GM12878 (cell line): ENCODE measurements at places on chromosomes 6 and 20. TPM values are rescaled to one million over a fixed set of nuclear protein-coding genes. Genes with fewer than 3 reads are reported as not detected.

DNA sequence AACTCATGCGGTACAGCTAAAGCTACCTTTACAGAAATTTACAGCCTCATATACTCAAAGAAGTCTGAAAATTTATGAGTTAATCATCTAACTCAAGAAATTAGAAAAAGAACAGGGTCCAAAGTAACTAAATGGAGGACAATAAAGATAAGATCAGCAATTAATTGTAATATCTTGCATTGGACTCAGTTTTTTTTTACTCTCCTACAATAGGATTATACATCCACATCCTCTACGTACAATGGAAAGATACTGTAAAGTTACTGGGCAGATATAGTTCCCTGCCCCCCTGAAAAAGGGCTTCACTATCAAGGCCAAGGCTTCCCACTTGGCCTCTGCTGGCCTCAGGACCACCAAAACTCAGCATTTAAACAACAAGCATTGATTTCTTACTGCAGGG is 31.5 kb upstream of the MOCS1 start:
- no peak for DNase-seq

- no peak for DNase-seq
These were observed 115.9 kb upstream of the NAA20 start for GRCh38 chr20:19901226-19901625.

DNA sequence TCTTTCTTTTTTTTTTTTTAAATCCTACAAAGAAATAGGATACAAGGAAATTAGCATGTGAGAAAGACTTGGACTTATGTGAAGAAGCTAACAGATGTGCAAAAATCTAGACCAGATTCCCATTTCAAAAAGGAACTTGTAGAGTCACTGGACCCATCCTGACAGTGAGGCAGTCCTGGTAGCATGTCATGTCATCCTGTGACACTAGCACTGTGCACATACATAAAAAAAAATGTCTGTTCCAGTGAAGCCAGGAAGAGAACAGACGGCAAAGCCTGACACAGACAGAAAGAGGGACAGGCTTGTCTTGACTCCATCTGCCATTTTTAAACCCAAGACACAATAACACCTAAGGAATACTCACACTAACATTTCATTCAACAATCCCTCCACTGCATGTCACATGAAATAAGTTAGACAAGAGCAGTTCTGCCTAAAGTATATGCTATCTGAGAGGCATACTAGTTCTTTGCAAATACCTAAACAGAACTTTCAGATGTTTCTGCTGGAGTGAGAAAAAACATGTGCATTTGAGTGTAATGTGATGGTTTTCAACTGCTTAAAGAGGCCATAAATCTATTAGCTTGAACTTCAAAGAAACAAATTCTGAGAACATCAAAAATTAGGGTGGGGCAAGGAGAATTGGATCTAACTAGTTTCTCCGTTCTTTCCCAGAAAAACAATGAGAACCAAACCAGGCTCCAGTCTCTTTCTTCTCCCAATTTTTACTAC is 159.6 kb downstream of the BACH2 start:
- DNase-seq, result no peak

- DNase-seq, result no peak
These were observed 259.9 kb downstream of the PRKN start for GRCh38 chr6:162467679-162468078.

RAET1G gene
- not detected in 2 replicates for polyA plus RNA-seq

- no peak for DNase-seq
These were observed 17.9 kb downstream of the RRBP1 start for GRCh38 chr20:17664025-17664633.

DNA sequence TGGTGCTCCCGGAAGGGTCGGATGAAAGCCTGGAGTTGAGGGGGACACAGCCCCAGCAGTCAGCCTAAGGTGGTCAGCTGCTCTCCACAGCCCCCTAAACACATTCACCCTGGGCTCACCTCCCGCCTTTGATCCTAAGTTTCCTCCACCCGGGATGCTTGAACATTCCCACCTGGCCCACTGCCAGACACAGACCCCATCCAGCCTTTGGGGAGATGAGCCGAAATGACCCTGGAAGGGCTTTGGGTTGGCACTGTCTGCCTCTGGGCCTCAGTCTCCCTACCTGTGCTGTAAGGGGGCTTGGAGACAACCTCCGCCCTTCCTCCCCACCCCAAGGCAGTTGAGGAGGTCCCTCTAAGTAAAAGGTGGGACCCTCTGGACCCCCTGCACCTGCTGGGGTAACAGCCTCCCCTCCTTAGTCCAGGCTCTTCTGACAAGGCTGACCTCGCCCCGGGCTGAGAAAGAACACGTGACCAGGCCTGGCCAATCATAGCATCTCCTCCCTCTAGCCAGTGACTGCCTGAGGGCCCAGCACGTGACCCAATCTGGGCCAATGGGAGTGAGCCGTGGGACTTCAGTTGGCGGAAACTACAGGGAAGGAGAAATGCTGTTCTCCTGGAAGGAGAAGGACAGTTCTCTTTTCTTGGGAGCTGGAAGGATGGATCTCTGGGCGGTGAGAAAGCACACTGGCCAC is 16.9 kb upstream of the UBE2V1 start:
- DNase-seq, result no peak

DNA sequence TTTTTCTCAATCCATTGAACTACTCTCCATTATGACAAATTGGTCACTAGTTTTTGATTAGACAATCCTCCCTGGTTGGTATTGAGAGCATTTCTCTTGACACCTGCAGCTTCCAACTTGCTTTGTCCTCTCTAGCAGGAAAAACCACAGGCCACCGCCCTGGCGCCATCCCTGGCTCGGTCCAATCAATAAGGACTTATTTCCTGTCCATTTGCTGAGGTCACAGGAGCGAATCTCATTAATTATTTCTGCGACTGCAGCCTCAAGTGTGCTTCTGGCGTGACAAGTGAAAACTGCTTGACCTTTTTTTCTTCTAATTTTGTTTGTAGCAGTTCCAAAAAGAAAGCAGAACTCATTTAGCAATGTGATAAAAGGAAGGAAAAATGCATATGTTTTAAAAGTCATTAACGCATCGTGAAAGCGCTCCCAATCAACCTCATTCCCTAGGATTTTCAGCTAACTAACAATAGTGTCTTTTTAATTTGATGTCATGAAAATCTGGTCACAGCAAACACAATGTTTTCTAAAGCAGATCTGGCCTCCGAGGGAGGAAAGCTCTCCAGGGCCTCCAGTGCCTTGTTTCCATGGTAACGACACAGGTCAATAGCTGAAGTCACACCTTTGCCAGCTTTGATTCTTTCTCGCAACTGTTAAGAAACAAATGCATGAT is 39.0 kb upstream of the BEND3 start:
- no peak for DNase-seq

DNA sequence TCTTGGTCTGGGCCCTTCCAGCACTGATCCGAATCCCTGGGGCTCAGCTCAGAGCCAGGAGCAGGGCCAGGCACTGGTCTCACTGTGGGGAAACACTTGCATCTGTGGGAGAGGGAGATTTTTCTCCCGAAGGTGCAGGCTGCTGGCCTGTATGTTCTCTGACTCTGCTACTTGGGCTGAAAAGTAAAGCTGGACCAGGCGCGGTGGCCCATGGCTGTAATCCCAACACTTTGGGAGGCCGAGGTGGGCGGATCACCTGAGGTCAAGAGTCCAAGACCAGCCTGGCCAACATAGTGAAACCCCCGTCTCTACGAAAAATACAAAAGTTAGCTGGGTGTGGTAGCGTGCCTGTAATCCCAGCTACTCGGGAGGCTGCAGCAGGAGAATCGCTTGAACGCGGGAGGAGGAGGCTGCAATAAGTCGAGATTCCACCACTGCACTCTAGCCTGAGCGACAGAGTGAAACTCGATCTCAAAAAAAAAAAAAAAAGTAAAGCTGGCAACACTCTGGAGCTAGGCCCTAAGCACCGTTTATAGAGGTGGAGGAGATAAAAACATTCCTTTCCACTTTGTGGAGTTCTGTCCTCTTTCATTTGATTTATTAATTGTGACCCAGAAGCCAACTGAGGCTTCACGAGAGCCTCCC is 41.7 kb downstream of the JPH2 start:
- DNase-seq, result no peak

- no peak for DNase-seq
These were observed 334.1 kb upstream of the CITED2 start for GRCh38 chr6:139708337-139709199.

NOTCH4 gene
- polyA plus RNA-seq, result 1.6 and 1.8 TPM in 2 replicates

HLA-DQA2 gene
- 10.8 and 12.5 TPM in 2 replicates for polyA plus RNA-seq

DNA sequence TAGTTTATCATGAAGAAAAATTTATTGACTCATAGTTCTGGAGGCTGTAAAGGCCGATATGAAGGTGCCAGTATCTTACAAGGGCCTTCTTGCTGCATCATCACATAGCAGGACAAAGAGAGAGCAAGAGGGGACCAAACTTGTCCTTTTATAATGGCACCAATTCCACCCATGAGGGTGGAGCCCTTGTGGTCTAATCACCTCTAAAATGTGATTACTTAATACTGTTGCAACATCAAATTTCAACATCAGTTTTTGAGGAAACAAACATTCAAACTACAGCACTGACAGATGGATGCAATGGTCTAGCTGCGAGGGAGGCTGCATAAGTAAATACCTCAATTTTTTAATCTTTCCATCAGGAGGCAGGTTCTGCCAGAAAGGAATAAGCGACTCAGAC is 76.7 kb upstream of the LAMA2 start:
- no peak for DNase-seq

TRIM10 gene
- polyA plus RNA-seq, result not detected in 2 replicates

VTA1 gene
- polyA plus RNA-seq, result 120 TPM in 2 replicates

GRCh38 chr6:130010387-130010786 is 8.0 kb upstream of the L3MBTL3 start:
- no peak for DNase-seq

- no peak for DNase-seq
These were observed 442.4 kb downstream of the FRK start for GRCh38 chr6:115618256-115618655.

DNA sequence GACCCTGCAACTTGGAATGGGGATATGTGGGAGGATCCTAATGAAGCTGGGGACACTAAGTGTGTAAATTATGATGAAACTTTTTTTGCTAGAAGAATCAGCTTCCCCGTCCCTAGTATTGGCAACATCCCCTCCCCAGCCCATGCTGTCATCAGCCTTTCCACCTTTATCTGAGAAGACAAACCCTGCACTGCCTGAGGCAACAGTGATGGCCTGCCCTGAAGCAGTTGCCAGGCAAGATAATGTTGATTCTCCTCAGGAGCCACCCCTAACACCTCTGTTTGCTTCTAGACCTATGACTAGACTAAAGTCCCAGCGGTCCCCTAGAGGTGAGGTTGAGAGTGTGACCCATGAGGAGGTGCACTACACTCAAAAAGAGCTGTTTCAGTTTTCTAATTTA is 27.1 kb downstream of the MICA start:
- DNase-seq, result no peak

PPP1R3G gene
- 0.05 TPM in 2 replicates for polyA plus RNA-seq

GRCh38 chr6:126267626-126268025 is 72.3 kb upstream of the CENPW start:
- DNase-seq, result no peak

DNA sequence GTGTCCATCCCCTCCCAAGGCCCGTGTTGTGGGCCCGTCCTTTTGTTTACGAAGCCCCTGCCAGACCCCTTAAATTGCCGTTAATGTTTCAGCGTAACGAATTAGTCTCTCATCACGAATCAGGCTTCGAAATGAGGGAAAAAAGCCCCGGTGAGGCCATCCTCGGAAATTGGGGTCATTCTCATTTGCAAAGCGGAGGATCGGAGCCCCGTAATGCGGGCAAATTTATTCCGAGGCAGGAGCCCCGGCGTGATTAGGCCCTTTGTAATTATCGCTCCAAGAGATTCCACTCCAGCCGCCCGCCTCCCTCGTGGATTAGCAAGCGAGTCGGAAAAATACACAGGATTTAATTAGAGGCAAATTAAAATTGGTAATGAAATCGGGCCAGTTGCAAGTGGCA is 44.9 kb upstream of the MDFI start:
- no peak for DNase-seq

- DNase-seq, result no peak
These were observed at the start of gene LAMA2 for GRCh38 chr6:128882991-128883611. Gene LAMA2 (plus strand): TSS chr6:128883138. CDS start chr6:128883246, 108 bp downstream.

- no peak for DNase-seq
These were observed 33.8 kb downstream of the KCNS1 start for GRCh38 chr20:45067087-45067486.

DNA sequence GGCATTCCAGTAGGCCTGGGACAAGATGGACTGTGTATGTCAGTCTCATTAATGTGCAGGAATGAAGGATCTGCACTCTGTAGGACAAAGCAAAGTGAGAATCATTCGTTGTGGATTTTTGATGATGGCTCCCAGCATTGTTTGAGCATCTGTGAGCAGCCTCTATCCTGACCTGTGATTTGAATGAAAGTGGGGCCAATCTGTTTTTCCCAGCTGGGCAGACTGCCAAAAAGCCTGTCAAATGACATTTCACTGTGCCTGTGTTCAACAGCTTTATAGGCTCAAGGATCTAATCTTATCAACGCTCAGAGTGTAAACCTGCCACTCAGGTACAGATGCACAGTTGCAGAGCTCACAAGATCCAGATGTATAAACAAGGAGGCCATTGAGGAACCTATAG is 86.7 kb upstream of the SYNDIG1 start:
- DNase-seq, result no peak

SAMD3 gene
- 0.14 TPM in 1 of 2 replicates, not detected in the other for polyA plus RNA-seq

- no peak for DNase-seq
These were observed 112.6 kb downstream of the PLCB1 start for GRCh38 chr20:8244637-8245036.

DNA sequence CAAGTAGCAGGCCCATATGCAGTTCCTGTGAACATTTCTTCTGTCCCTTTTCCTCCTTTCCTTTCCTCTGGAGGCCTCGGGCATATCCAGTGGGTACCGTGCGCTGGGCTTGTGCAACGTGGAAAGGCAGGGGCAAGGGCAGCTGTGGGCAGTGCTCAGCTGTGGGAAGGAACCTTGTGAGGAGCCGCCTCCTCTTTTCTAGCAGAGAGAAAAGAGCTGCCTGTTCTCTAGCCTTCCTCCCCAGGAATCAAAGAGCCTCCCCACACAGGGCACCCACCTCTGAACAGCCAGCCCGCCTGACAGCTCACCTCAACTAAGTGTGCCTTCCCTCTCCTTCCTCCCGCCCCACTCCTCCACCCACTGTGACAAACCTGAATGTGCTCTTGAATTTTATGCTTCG is 143.3 kb upstream of the HDDC2 start:
- no peak for DNase-seq

DNA sequence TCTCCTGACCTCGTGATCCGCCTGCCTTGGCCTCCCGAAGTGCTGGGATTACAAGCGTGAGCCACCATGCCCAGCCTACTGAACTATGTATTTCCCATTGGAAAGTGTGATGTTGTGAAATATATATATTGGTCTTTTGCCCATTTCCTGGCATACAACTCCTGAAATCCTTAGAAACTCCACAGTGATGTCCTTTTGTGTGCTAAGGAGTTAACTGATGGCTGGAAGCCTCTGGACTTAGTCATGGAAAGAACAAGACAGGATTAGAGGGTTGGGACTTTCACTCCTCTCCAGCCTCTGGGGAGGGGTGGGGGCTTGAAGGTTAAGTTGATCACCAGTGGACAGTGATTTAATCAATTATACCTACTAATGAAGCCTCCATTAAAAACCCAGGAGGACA is 7.1 kb downstream of the PANK2 start:
- DNase-seq, result no peak

- no peak for DNase-seq
These were observed 1.3 kb upstream of the CARMIL1 start for GRCh38 chr6:25277857-25278256.

BMP5 gene
- polyA plus RNA-seq, result not detected in 2 replicates

LPIN3 gene
- polyA plus RNA-seq, result 0.60 and 0.74 TPM in 2 replicates

FNDC1 gene
- not detected in 2 replicates for polyA plus RNA-seq
